Activated naive CD4-positive, alpha-beta T cell (primary cell): ENCODE measurements at places on chromosomes 7 and 10.

GRCh38 chr10:3554121-3554522 lies 230.9 kb downstream of the KLF6 start:
- DNase-seq = no peak

DNA sequence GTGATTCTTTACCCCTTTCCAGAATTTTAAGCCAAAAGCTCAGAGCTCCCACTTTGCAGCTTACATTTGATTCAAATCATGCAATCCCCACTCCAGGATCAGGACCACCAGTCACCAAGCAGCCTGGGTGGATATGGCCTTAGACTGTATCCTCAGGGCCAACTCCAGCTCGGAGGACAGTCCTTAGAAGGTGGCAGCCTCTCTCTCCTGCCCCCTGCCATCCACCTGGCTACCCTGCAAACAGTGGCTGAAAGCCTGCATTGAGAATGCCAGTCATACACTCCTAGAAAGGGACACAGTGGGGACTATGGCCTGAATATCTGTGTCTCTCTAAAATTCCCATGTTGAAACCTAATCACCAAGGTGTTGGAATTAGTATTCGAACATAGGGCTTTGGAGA lies 50.0 kb upstream of the KCNMA1 start:
- DNase-seq = no peak

DNA sequence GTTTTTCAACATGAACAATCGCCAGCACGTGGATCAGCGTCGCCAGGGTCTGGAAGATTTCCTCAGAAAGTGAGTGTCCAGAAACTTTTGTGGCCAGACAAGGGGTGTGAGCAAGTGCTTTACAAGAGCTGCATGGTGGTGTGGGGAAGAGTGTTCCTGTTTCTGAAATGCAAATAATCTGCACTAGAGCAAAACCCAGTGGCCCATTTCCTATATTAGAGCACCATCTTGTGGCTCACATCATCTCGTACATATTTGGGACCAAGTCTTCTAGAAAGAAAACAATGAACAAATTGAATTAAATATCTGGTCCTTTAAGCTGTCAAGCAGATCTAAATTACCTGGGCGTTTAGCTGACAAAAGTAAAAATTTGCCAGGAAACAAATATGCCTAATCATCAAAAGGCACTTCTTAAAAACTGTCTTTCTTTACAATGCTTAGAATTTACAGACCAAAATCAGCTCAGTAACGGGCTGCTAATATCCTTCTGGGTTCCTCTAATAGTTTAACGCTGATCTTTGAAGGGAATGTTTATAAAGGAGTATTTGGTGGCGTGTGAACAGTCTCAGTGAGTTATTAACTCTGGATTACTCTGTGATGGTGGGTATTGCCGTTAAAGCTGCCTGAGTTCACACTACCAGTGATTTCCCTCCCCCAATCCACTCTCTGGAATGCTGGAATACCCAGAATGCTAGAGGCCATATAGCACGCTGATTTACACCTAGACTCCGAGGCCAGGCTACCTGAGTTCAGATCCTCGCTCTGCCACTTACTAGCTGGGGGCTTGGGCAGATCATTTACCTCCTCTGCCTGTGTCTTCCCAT lies 73.6 kb downstream of the SNX10 start:
- no peak for DNase-seq

GRCh38 chr7:3980300-3980643 lies 679.2 kb downstream of the SDK1 start:
- no peak for DNase-seq

DNA sequence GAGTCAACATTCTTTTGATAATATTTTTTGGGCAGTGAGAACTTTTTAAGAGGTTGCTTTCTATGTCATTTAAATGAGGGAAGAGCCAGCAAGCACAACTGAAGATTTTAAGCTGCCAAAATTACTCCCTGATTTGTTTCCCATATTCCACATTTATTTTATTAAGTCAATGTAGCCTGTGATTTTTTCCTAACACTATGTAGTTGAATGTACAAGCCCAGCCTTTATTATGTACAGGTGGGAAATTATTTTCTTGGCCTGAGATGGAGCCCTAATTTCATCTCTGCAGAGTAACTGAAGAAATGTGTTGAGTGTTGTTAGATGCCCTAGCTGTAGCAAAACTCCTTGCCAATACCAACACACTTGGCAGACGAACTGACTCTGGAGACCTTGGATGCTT lies 83.1 kb upstream of the MINDY3 start:
- DNase-seq = no peak

DNA sequence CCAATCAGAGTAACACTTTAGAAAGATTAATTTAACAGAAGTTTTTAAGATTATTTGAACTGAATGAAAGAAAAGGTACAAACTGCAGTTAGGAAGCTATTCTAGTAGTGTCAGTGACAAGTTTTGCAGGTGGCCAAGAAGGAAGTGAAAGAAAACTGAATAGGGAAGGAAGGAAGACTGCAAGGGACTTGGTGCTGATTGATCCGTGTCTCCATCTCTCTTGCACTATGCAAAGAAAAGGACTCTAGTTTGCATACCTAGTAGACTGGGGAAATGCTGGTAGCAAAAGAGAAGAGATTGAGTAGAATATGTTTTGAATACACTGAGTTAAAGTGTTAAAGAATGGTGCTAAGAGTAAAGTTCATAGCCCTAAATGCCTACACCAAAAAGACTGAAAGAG lies 33.0 kb downstream of the OR6V1 start:
- DNase-seq = no peak

GRCh38 chr10:35910234-35910633 lies 268.1 kb upstream of the FZD8 start:
- no peak for DNase-seq

DNA sequence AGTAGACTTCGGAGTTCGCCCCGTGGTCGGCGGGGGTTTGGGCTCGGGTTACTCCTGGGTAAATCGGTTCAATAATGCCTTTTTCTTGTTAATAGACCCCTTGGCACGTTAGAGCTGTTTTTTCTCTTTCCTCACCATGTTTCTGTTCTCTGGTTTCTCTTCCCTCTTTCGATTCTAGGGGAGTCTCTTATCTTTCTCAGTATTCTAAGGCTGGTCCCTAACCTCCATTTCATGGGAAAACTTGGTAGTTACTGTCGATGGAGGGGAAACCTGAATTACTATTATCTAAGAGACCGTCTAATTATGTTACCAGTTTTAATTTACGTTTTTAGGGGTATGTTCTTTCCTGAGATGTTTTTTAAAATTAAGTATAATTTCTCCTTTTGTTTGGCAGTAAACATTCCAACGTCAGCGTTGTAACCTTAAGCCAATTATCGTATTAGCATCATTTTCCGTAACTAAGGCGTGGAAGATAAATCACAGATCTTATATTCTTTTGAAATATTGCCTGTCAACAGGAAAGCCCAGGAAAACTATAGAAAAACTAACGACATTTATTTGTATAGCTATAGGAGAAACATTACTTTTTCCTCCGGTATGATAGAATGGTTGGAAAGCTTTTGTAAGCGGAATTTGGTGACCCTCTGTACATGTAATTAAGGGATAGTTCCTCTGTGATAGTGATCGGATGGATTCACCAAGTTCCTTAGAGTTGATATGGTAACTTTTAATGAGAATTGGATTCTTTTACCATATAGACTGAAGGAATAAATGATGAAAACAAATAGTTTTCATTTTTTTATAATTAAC lies 847 bp downstream of the BTAF1 start:
- no peak for DNase-seq

DNA sequence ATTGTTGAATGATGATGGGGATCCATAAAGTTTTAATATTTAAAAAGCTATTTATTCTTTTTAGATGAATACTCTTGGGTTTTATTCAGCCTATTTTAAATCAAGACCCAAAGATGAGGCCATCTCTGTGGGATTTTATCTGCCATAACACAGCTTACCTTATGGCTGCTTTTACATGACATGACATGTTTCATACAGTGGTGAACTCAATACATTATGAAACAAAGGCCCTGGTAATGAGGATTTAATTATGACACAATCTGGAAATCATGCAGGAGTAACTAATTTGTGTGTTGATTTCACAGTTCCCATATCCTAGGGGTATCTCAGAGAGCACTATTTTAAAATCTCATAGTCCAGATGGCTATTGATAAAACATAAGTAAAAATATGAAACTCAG lies 661.8 kb upstream of the FZD8 start:
- no peak for DNase-seq

- no peak for DNase-seq
Observed at GRCh38 chr7:45982907-45983719, 62.0 kb upstream of the IGFBP3 start.

GRCh38 chr10:78774614-78774998 lies 294.2 kb upstream of the ZMIZ1 start:
- no peak for DNase-seq

- no peak for DNase-seq
Observed at GRCh38 chr7:138137423-138138171, 61.3 kb downstream of the AKR1D1 start.

DNA sequence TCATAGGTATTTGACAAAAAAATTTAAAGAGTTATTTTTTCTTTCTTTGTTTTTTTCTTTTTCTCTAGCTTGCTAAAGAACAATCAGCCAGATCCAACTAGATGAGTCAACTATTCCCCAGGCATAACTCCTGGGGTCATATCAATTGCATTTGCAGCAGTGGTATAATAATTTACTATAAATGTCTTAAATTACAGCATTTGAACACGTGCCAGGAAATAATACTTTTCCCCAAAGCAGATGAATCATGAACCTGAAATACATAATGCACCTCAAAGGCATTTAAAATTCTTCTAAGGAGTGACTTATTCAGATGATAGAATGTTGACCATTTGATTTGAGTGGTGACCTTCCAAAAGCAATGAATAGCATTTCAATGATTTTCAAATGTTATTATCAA lies 190.1 kb downstream of the LRRTM3 start:
- DNase-seq = no peak
